ENCODE measurements at places on chromosomes 16 and 17.

DNA sequence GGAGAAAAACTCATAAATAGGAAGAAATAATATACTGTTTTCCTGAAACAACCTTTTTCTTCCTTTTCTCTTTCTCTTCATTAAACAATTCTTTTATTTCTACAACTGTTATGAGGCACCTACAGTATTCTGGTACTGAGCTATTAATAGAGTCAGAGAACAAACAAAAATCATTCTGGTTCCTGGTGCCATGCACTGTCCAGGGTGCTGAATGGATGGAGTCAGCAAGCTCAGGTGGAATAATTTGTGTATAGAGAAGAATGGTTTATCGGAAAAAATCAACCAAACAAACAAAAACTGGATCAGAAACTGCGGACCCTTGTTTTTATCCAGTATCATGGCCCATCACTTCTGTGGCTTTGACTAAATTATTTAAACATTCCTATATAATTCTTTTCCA, 430.3 kb upstream of the GOT2 start:
- DNase-seq, result no peak

DNA sequence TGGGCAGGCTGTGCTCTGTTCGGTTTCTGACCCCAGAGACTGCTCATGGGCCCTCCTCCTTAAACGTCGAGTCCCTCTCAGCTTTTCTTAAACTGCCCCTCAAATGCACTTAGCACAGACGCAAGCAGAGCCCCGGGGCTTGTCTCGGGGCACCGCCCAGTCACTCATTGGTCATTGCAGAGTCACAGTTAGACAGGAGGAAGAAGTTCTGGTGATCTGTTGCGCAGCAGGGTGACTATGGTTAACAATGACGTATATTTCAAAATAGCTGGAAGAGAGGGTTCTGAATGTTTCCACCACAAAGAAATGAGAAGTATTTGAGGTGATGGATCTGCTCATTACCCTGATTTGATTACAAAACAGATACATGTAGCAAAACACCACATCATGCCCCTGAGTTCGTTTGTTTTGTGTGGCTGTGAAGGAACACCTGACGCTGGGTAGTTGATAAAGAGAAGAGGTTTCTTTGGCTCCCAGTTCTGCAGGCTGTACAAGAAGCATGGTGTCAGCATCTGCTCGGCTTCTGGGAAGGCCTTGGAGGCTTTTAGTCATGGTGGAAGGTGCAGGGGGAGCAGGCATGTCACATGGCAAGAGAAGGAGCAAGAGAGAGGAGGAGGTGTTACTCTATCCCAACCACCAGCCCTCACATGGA, 387.4 kb downstream of the CPPED1 start:
- DNase-seq, result no peak

- DNase-seq, result no peak
These were observed 322.7 kb downstream of the NPIPA8 start for GRCh38 chr16:18013863-18014262.

GRCh38 chr17:27536781-27537180, 80.5 kb downstream of the KSR1 start:
- no peak for DNase-seq

DNA sequence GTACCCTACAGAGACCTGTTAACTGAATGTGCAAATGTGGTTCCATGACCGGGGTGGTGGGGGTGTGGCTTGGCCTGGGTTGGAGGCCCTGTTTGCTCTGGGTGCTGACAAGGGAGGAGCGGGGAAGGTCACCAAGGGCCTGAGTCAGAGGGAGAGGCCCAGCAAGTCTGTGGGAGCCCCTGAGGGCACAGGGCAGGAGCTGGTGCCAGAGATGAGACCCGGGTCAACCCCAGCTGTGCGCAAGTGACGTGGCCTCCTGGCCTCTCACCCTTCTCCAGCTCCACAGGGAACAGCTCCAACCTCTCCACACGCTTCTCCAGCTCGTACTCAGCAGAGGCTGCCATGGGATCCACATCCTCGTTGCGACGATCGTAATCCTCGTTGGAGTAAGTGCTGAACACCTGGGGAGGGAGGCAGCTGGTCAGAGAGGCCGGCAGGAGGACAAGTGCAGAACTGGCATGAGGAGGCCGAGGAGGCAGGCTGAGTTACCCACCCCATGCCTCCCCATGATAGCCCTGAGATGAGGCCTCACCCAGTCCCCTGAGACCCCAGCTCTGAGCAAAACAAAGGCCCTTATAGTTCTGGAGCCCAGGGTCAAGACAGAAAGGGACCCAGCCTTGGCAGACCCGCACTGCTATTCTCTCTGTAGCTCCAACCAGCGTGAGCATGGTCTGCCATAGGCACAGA, 5.5 kb downstream of the PPP1R9B start:
- no peak for DNase-seq

Data from osteocyte (in vitro differentiated cells).